ACHN (cell line): ENCODE measurements at places on chromosomes 6 and 20.

DNA sequence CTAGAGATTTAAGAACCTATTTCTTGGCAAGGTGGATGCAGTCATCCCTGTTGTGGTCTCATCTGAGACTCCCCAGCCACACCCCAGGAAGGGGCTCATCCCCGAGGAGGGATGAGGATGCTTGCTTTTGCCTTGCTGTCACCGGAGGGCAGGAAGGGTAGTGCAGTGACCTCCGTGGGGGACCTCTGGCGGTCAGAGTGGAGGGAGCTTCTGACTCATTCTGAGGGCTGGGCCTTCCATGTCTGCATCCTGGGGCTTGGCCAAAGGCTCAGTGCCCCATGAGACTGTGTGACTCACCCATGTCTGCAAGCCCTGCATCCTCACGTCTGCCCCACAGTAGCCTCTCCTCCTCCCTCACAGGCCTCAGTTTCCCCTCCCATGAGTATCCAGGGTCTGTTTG, 38.7 kb downstream of the UQCC2 start:
- DNase-seq = peak; percentile 83

DNA sequence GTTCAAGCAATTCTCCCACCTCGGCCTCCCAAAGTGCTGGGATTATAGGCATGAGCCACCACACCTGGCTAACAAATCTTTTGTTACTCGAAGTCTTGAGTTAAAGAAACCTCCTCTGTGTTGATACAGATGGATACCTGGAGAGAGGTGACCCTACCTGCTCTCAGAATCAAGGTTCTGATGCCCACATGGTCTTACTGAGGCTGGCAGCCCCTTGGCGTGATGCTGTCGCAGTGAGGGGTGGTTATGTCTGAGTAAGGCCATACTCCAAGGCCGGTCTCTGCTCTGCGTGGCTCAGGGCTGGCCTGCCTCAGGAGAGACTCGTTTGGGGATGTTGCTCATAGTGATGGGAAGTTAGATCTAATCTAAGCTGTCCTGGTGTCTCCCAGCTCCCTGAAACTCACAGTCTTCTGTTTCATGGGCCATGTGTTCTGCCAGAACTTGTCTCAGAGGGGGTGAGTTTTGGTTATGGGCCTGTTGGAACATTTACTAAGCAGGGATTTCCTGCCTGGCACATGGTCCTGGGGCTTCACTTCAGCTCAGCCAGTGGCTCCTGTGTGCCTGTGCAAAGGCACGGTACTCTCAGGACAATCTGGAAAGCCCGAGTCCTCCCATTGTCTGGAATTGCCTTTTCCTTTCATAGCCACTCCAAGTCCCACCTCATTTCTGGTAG, 17.5 kb upstream of the TRAF3IP2 start:
- DNase-seq = no peak

- no peak for DNase-seq
These were observed 80.7 kb downstream of the TRMT11 start for GRCh38 chr6:126067073-126067472.

DNA sequence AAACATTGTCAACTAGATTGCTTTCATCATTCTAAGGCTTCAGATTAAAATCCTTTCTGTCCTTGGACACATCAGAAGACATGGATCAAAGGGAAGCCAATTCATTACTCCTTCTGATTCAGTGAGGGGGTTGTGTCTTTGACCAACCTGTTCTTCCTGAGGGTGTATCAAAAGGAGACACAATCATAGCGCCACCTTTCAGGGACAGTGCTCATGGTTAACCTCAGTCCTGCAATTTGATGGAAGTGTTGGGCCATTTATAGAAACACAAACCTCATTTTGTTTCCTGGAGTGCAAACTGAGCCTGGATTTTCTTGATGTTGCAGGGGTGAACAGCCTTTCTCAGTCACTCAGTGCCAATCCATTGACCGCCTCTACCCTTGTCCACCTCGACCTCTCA, 163.9 kb upstream of the SCGN start:
- no peak for DNase-seq

- DNase-seq = no peak
These were observed 11.0 kb downstream of the MMP24 start for GRCh38 chr20:35237486-35237885.

GRCh38 chr6:125031385-125031784, 69.1 kb downstream of the RNF217 start:
- DNase-seq = no peak

GRCh38 chr6:84836366-84836765, 72.0 kb upstream of the TBX18 start:
- no peak for DNase-seq

- no peak for DNase-seq
These were observed 783.0 kb downstream of the TENT5A start for GRCh38 chr6:80969439-80969838.

DNA sequence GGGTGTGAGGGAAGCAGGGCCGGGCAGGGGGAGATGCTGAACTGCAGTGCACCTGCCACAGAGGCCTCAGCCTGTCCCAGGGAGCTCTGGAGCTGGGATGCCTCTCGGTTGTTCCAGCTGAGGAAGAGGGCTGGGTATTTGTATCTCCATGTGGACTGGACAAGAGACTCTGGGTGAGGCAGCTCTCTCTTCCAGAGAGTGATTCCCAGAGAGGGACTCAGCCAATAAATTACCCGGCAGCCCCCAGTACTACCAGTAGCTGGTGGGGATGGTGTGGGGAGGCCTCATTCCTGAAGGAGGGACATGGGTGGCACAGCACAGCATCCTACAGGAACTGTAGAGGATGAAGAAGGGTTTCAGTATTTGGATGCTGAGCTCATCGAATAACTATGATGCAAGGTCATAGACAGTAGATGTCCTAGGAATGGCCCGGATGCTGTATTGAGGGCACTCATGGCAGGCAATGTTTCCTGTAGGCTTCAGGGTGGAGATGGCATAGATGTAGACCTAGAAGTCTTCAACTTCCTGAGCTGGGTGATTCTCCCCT, 1.4 kb downstream of the FGD2 start:
- no peak for DNase-seq

GRCh38 chr6:37515712-37516075, 16.0 kb upstream of the CCDC167 start:
- no peak for DNase-seq

DNA sequence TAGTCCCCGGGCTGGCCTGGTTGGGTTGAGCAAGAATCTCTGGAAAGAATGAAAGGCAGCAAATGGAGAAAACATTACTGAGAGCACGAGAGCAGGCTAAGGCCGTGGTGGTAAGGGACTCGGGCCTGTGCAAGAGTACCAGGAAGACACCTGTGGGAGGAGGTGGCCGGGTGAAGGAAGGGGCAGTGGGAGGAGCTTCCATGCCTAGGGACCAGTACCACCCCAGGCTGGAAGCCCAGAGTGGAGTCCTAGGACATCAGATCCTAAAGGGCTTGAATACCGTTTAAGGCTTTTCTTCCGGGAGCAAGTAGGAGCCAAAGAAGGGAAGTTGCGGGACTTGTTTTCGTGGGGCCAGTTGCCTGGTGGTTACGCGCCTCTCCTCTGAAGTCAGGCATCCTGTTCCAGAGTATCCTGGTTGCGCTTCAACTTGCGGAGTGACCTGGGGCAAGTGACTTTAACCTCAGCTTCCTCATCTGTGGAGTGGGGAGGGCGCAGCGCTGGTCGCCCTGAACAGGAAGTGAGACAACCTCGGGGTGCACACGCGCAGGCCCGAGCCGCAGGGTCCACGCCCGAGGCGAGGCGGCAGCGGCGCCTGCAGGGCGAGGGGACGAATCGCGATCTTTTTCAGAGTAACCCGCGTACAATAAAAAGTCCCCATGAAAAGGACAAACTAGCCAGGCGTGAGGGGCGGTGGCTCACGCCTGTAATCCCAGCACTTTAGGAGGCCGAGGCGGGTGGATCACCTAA, 1.1 kb upstream of the TPD52L2 start:
- DNase-seq = peak; percentile 84

GRCh38 chr20:58790454-58790853, 60.2 kb downstream of the GNAS-AS1 start:
- no peak for DNase-seq

- DNase-seq = peak; percentile 53
These were observed 254.5 kb downstream of the TMEM242 start for GRCh38 chr6:157068691-157069324.

DNA sequence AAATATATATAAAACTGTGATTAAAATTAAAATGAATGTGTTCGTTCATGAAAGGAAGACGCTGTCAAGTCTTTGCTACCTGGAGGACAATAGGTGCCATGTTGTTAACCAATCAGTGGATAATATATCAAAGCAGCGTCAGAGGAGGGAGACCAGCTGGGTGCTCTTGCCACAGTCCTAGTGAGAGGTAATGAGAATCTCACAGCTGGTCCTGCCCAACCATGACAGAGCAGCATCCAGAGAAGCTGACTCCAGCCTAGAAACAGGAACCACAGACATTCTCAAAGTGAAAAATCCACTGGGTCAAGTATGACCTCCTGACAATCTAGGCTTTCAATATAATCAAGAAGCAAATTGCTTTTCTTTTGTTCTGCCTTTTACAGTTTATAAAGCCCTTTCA, 94.5 kb upstream of the LRFN2 start:
- no peak for DNase-seq

- DNase-seq = no peak
These were observed 102.7 kb downstream of the FOXC1 start for GRCh38 chr6:1712451-1712850.

DNA sequence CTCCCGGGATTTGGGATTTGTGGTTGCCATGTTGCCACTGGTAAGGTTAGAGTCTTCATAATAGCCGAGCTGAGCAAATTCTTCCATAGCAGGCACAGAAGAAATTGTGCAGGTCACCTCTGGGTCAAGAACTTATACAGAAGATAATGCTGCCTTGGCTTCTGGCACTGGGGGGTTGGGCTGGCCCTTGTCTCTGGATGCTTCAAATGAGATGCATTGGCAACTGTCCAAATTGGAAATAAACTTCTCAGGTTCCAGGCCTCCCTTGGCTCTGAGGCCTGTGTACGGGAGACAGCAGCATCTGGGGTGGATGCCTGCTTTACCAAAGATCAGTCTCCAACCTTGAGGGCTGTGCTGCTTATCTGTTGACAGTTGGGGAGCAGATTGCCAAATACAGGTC, 26.2 kb downstream of the MYO6 start:
- no peak for DNase-seq

DNA sequence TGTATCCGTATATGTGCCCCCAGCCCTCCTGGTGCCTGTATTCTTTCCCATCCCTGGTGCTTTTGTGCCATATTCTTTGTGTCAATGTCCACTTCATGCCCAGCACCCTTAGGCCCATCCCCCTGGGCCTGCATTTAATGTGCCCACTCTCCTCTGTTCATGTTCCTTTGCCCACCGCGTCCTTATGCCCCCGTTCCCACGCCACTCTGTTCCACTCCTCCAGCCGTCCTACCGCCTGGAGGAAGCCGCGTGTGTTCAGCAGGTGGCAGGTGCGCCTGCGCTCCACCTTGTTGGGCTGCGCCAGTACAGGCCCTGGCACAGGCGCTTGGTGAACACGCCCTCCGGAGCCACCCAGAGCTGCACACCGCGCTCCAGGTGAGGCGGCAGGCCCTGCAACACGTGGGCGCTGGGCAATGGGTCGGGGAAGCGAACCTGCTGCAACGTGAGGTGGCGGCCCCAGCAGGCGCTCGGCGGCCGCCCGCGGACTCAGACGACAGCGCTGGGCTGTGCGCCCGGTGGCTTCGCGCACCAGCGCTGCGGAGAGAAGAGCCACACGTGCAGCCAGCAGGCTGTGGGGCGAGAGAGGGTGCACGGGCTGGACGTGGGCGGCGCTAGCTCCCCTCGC, 4.0 kb upstream of the FOXS1 start:
- no peak for DNase-seq
